ENCODE measurements at places on chromosomes 2 and 18. TPM values are rescaled to one million over a fixed set of nuclear protein-coding genes. Genes with fewer than 3 reads are reported as not detected.

- no peak for DNase-seq
- H3K27me3 ChIP-seq = peaks cover 6% of the 10 kb centered on the region
- peaks cover 22% of the 10 kb centered on the region for H3K4me1 ChIP-seq
- H3K36me3 ChIP-seq = peaks cover 9% of the 10 kb centered on the region
- H3K27ac ChIP-seq = peak overlapping the region; percentile 82
- peak overlapping the region; percentile 89 for H3K4me3 ChIP-seq
These were observed 923 bp downstream of the PSMD1 start for GRCh38 chr2:231057590-231057989.

DNA sequence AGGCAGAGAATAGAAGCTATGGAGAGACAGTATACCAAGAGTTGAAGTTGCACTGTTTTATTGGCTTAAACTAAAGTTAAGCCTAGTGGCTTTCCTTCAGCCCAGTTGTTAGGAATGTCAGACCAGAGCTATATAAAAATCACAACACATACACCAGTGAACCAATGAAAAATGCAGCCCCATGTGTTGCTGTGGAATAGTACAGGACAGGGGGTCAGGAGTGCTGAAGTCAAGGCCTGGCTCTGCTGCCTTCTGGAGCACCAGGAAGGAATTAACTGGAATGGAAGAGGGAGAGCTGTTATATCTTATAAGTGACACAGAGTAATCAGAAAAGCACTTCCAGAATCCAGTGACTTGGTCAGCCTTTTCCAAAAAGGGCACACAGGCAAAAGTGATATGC lies 58.9 kb downstream of the OSR1 start:
- H3K36me3 ChIP-seq = no peaks in the 10 kb centered on the region
- no peak for DNase-seq
- H3K27ac ChIP-seq = no peak overlapping the region
- H3K4me1 ChIP-seq = peaks cover 7% of the 10 kb centered on the region

GRCh38 chr18:75208836-75209128 lies 157 bp downstream of the PTGR3 start:
- peaks cover 51% of the 10 kb centered on the region for H3K4me1 ChIP-seq
- no peak for DNase-seq
- no peak overlapping the region for H3K27ac ChIP-seq
- H3K4me3 ChIP-seq = no peak overlapping the region
- peaks cover 31% of the 10 kb centered on the region for H3K27me3 ChIP-seq

DNA sequence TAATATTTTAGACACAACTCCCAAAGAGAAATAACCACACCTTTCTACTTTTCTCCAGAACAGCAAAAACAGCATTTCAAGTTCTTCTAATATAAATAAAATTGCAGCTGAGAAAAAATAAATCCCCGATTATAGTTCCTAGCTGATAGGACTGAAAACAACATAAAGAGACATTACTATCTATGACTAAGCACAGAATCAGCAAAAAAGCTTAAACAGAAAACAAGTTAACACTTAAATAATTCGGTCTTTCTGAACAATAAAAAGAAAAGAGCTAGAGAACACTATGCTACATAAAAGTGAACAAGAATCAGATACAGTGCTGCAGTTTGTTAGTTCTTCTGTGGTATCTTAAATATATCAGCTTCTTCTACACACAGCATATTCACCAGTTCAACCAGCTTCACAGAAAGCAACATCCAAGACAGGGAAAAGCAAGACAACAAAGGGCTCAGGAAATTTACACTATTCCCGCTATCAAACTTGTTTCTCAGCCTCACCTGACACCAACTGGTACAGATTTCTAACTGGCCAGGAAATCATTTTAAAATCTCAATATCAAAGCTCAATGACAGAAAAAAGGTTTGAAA lies 28.6 kb downstream of the FEZ2 start:
- H3K27me3 ChIP-seq = peaks cover 4% of the 10 kb centered on the region
- H3K36me3 ChIP-seq = peaks cover 25% of the 10 kb centered on the region
- H3K4me3 ChIP-seq = no peak overlapping the region
- DNase-seq = no peak

GRCh38 chr2:240790370-240791220 lies 29.4 kb downstream of the KIF1A start:
- H3K27me3 ChIP-seq = peaks cover 5% of the 10 kb centered on the region
- no peak overlapping the region for H3K4me3 ChIP-seq
- no peak for DNase-seq
- peaks cover 8% of the 10 kb centered on the region for H3K36me3 ChIP-seq

- peaks cover 28% of the 10 kb centered on the region for H3K36me3 ChIP-seq
- H3K4me1 ChIP-seq = peaks cover 6% of the 10 kb centered on the region
- no peaks in the 10 kb centered on the region for H3K27me3 ChIP-seq
- no peak for DNase-seq
- H3K4me3 ChIP-seq = no peak overlapping the region
These were observed 47.8 kb downstream of the TRAPPC12 start for GRCh38 chr2:3427272-3427671.

DNA sequence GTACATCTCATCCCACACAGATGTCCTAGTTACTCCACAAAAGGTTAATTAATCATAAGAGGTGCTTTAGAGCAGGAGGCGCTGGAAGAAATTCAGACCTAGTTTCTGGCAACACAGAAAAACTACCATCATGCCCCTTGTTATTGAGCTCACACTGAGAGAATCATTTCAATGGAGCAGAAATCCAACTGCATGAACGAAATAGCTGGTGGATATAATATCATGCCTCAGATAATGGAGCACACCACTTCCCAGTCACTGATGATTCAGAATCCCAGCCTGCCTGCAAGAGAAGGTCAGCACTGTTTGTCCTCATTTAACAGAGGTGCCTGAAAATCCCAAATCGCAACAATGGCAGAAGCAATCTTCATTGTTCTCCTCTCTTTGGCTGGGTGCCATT lies 125.8 kb upstream of the CREB1 start:
- no peaks in the 10 kb centered on the region for H3K36me3 ChIP-seq
- H3K4me3 ChIP-seq = no peak overlapping the region
- no peak for DNase-seq

DNA sequence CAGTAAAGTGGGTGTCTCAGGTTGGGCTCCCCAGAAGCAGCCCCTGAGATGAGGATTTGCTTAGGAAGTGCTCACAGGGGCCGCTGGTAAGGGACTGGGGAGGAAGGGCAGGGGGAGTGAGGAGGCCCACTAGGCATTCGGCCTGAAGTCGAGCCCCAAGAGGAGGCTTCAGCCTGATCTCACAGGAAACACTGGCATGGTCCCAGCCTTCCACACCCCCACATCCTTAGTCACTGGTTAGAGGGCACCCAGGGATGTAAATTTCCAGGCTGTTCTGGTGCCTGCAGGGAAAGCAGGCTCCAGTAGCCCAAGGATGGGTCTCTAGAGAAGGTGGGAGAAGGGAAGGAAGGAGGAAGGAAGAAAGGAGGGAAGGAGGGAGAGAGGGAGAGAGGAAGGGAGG lies 22.4 kb upstream of the KCNK3 start:
- no peaks in the 10 kb centered on the region for H3K36me3 ChIP-seq
- H3K4me3 ChIP-seq = no peak overlapping the region
- H3K27me3 ChIP-seq = peaks cover 4% of the 10 kb centered on the region
- no peak for DNase-seq
- H3K4me1 ChIP-seq = peaks cover 5% of the 10 kb centered on the region
- H3K27ac ChIP-seq = no peak overlapping the region

DNA sequence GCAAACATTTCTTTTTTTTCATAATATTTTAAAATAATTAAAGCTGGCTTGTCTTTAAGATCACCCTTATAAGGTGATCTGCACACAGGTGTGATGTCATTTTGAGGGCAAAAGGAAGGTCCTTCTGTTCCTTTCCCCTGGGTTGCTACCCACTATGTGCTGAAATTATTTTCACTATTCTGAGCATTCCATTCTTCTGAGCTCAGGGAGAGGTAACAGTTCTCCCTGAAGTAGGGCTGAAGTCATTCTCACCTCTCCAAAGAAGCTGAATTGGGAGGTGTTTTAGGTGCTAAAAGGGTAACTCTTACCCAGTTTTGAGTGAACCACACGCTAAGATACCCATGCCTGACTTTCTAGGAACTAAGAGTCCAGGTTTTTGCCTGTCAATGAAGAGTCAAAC lies 247.6 kb downstream of the SLC4A3 start:
- DNase-seq = no peak
- H3K4me3 ChIP-seq = no peak overlapping the region
- H3K27me3 ChIP-seq = no peaks in the 10 kb centered on the region
- H3K36me3 ChIP-seq = no peaks in the 10 kb centered on the region

ESPNL gene
- 0.82 TPM for total RNA-seq

EPB41L3 gene
- 16.8 TPM for total RNA-seq

GRCh38 chr2:239162976-239163687 lies 237.7 kb downstream of the HDAC4 start:
- no peak overlapping the region for H3K4me3 ChIP-seq
- DNase-seq = no peak

CELF4 gene
- 0.44 TPM for total RNA-seq

- H3K4me1 ChIP-seq = peaks cover under 1% of the 10 kb centered on the region
- H3K4me3 ChIP-seq = no peak overlapping the region
- no peaks in the 10 kb centered on the region for H3K36me3 ChIP-seq
- H3K27me3 ChIP-seq = peaks cover 2% of the 10 kb centered on the region
These were observed 13.5 kb upstream of the VIT start for GRCh38 chr2:36683002-36683401.

ALK gene
- 0.05 TPM for total RNA-seq

DNA sequence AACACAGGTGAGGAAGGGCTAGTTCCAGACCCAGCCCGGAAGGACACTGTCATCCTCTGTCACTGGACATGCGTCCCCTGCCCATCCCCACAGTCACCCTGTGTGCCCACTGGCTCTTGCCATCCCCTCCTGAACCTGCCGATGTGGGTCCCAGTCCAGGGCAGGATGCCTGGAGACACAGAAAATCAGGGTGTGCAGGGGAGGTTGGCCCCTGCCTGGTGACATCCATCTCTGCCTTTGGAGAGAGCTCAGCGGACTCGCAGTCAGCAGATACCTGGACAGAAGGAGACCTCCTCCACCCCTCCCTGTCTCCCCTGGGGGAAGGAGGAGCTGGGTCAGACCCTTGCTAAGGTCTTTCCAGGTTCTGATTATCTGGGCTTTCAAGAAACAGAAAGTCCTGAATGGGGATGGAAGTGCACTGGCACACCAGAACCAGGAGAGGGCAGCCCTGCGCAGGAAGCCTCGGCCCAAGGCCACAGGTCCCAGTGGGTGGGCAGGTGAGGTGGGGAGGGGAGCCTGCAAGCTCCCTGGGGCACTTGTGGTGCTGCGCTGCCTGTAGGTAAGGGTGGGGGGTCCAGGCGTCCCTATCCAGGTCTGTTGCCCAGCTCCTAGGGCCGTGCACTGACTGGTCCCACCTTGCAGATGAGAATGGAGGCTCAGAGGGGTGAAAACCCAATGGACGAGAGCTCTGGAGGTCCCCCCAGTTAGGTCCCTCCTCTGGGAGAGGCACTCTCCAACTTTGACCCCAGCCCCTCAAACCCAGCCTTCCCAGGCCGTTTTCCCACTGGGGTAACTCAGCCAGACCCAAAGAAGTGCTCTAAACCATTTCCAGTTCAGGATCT lies 9.7 kb upstream of the OTOS start:
- H3K27ac ChIP-seq = no peak overlapping the region
- peak; percentile 69 for DNase-seq
- peaks cover 7% of the 10 kb centered on the region for H3K27me3 ChIP-seq
- H3K4me1 ChIP-seq = no peaks in the 10 kb centered on the region

MAP3K19 gene
- total RNA-seq = not detected

- no peaks in the 10 kb centered on the region for H3K36me3 ChIP-seq
- H3K27ac ChIP-seq = no peak overlapping the region
- H3K4me3 ChIP-seq = no peak overlapping the region
- H3K4me1 ChIP-seq = peaks cover 6% of the 10 kb centered on the region
- DNase-seq = no peak
These were observed 35.1 kb upstream of the MTX2 start for GRCh38 chr2:176234156-176234555.

DNA sequence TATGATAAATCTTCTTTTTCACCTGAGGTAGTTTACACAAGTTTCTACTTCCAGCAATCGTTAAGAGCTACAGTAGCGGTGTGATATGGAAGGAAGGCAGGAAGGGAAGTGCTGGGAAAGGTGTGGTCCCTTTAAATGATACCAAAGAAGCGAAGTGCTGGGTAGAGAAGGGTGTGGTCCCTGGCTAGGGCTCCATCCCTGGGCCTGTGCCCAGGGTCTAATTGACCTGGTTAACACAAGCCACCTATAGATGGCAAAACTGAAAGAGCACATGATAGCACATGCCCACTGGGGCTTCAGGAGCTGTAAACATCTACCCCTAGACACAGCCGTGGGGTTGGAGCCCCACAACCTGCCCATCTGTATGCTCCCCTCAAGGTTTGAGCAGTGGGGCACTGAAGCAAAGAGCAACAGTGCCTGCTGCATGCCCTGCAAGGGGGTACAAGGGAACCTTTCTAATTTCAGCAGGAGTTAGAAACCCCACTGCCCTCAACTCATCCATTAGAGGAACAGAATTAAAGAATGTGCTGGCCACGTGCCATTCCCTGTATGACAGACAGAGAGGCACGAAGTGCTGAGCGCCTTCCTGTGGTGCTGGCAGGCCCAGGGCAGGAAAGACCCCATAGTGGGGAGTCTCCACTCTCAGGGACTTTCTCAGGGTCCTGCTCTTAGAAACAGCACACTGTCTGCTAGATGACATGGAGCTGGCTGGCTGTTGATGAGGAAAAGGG lies 153.1 kb upstream of the LMAN1 start:
- no peaks in the 10 kb centered on the region for H3K36me3 ChIP-seq
- peak overlapping the region; percentile 57 for H3K4me3 ChIP-seq
- H3K27ac ChIP-seq = peak overlapping the region; percentile 28
- DNase-seq = no peak

DNA sequence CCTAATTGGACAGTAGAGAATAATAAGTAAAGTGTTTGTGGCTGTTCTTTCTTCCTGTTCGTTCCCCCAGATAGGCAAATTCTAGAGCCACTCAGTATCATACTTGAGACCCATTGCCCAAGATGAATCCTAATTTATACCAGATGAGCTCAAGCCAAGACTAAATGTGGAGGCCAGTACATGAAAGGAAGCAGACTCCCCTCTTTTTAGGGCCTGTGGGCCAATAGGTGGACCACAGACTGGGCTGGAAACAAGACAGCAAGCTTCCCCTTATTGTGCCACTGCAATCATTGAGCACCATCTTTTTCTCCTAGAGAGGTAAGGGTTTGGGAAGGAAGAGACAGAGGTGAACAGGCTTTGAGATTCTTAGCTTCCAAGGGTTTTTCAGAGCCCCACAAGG lies 141.9 kb downstream of the MGAT5 start:
- H3K4me1 ChIP-seq = peaks cover 14% of the 10 kb centered on the region
- no peaks in the 10 kb centered on the region for H3K27me3 ChIP-seq
- H3K27ac ChIP-seq = peak overlapping the region; percentile 18
- peaks cover 11% of the 10 kb centered on the region for H3K36me3 ChIP-seq

MPPE1 gene
- 32.8 TPM for total RNA-seq

- H3K4me3 ChIP-seq = peak within 1 kb of the TSS; percentile 100
- H3K27me3 ChIP-seq = peaks cover 14% of the 10 kb centered on the region
- peaks cover 34% of the 10 kb centered on the region for H3K4me1 ChIP-seq
- peak; percentile 82 for DNase-seq
- peaks cover 24% of the 10 kb centered on the region for H3K36me3 ChIP-seq
- H3K27ac ChIP-seq = peak within 1 kb of the TSS; percentile 99
These were observed at the start of gene PPP4R1 for GRCh38 chr18:9614401-9615279. Gene PPP4R1 (minus strand): TSS chr18:9614559. CDS start chr18:9614484, 75 bp downstream.

Data from endothelial cell (in vitro differentiated cells).